Activated naive CD8-positive, alpha-beta T cell treated with anti-CD3 and anti-CD28 coated beads, Interleukin-2, amount 10 ng/mL, durations not matched to agents 7 days and 5 days (primary cell): ENCODE measurements at places on chromosomes 5 and 9. TPM values are rescaled to one million over a fixed set of nuclear protein-coding genes. Genes with fewer than 3 reads are reported as not detected.

The DND1 gene
- 3.4 TPM for total RNA-seq

The KCNIP1 gene
- not detected for total RNA-seq

The SOWAHA gene
- total RNA-seq = not detected

The CMYA5 gene
- 0.22 TPM for total RNA-seq

The KCNV2 gene
- total RNA-seq = not detected

The MZB1 gene
- 21.8 TPM for total RNA-seq

The CDH10 gene
- total RNA-seq = not detected

The ALDH1A1 gene
- total RNA-seq = 0.69 TPM

The F2RL1 gene
- total RNA-seq = 2.7 TPM

The IDNK gene
- total RNA-seq = 9.8 TPM

The PDE8B gene
- 0.23 TPM for total RNA-seq

The TICAM2 gene
- total RNA-seq = 1.7 TPM

The IFNA21 gene
- total RNA-seq = not detected

The BHMT gene
- not detected for total RNA-seq
